Naive thymus-derived CD8-positive, alpha-beta T cell (primary cell): ENCODE measurements at places on chromosomes 2 and 18.

- DNase-seq = no peak
These were observed 162.0 kb upstream of the MC4R start for GRCh38 chr18:60534538-60534937.

- no peak for DNase-seq
These were observed 51.0 kb downstream of the ACOXL start for GRCh38 chr2:110783196-110783873.

DNA sequence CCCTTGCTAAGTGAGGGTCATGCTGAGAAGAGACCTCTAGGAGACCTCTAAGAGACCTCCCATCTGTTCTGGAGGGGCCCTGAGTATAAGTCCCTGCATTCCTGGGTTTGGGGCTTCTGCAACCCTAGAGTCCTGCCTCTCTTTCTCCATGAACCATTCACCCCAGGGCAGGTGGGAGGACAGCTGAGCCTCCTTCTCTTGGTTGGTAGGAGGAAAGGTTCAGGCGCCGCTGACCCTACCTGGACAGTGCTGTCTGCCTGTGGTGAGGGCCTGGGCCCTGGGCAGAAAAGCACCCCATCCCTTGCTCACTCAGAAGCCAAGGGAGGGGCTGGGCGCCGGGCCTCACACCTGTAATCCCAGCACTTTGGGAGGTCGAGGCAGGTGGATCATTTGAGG is 604 bp upstream of the VIL1 start:
- no peak for DNase-seq

DNA sequence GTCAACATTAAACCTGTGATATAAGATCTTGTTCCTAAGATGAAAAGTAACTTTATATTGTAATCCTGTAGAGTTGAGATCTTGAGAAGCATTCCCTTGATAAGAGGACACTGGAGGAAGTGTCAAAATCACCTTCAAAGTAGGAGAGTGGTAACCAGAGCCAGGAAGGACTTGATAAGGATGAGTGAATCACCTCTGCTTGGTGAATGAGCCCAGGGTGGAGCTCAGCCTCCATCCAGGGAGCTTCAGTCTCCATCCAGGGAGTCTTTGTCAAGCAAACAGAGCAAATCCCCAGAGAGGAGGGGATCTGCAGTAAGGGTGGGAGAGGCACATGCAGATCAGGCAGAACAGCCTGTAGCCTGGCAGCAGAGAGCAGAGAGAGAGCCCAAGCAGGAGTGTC is 167.1 kb upstream of the SIX2 start:
- no peak for DNase-seq

GRCh38 chr2:219417374-219417773 is 803 bp upstream of the DES start:
- no peak for DNase-seq

DNA sequence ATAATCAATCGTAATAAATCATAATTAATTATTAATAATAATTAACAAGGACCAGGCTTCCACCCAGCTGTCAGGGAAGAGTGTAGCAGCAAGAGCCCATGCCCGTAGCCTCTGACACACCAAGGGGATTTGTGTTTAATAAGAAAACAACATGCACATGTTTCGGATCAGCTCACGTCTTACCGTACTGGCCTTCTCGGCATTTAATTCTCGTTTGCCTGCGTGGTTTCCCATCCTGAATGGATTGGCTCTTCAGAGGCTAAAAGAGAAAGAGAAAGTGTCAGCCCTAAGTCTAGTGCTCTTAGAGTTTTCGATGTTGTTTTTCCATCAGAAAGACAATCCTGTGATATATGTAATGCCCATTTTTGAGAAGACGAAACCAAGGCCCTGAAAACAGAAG is 27.6 kb downstream of the MBP start:
- no peak for DNase-seq

GRCh38 chr18:43794363-43794762 is 517.1 kb upstream of the SYT4 start:
- no peak for DNase-seq
